H9 (cell line): ENCODE measurements at places on chromosomes 7 and 10.

- no peak overlapping the region for H3K4me3 ChIP-seq
- no peak overlapping the region for H3K27ac ChIP-seq
- H3K36me3 ChIP-seq: no peaks in the 10 kb centered on the region
Measured at GRCh38 chr7:44287488-44288380, 37.7 kb downstream of the CAMK2B start.

- H3K36me3 ChIP-seq: peaks cover 2% of the 10 kb centered on the region; the same call in 1 of the 2 replicates
- no peak overlapping the region for H3K27ac ChIP-seq
- H3K4me3 ChIP-seq: no peak overlapping the region
- DNase-seq: no peak
- no peaks in the 10 kb centered on the region for H3K27me3 ChIP-seq
Measured at GRCh38 chr10:18830277-18830676, 171.0 kb downstream of the ARL5B start.

DNA sequence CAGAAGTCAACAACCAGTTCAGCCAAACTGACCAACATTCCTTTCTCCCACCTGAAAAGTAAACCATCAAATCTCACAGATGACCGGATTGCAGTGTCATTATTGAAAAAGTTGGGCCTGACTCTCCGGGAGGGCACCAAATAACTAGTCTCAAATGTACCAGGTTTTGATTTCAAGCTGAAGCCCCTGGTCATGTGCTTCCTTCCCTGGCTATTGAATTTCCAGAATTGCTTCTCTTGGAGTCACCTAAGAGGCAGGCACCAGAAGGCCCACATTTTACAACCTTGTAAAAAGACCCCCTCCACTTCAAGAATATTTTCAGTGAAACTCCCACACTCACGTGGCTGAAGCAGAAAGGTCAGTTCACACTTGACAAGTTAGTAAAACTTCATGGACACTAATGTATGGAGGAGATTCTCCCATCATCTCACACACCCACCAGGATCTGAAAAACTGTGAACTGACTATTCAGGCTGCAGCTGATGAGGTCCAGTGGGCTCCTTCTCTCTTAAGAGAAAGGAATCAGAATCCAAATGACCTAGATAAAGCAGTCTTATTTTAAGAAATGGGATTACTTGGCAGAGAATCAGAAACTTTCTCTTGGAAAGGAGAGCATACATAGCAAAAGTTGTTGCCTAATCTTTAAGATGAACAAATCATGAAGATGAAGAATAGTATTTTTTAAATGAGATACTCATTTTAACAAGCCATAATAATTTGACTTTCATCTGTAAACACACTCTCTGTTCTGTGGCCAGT is 53.6 kb downstream of the DLD start:
- H3K27me3 ChIP-seq: no peaks in the 10 kb centered on the region
- H3K27ac ChIP-seq: no peak overlapping the region
- H3K36me3 ChIP-seq: peaks cover 2% of the 10 kb centered on the region; the same call in 1 of the 3 replicates
- H3K4me1 ChIP-seq: no peaks in the 10 kb centered on the region

DNA sequence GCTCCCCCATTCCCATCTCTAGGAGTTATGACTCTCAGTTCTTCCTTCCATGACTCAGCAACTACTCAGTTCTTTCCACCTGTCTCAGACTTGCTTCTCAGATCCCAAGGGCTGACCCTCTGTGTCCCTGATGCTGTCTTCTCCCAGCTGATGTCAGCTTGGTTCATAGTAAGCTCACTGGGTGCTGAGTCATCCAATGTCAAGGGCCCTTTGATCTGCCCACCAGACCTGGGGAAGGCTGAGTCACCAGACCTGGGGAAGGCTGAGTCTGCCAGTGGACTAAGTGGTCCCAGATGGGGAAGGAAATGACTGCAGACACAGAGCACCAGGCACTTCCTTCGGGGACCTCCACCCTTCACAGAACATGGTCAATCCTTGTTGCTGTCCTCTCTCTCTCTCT is 76.1 kb upstream of the ZEB1 start:
- H3K27me3 ChIP-seq: no peaks in the 10 kb centered on the region
- H3K27ac ChIP-seq: no peak overlapping the region
- no peaks in the 10 kb centered on the region for H3K4me1 ChIP-seq
- H3K36me3 ChIP-seq: no peaks in the 10 kb centered on the region
- peak; percentile 42 for DNase-seq
- H3K4me3 ChIP-seq: no peak overlapping the region

DNA sequence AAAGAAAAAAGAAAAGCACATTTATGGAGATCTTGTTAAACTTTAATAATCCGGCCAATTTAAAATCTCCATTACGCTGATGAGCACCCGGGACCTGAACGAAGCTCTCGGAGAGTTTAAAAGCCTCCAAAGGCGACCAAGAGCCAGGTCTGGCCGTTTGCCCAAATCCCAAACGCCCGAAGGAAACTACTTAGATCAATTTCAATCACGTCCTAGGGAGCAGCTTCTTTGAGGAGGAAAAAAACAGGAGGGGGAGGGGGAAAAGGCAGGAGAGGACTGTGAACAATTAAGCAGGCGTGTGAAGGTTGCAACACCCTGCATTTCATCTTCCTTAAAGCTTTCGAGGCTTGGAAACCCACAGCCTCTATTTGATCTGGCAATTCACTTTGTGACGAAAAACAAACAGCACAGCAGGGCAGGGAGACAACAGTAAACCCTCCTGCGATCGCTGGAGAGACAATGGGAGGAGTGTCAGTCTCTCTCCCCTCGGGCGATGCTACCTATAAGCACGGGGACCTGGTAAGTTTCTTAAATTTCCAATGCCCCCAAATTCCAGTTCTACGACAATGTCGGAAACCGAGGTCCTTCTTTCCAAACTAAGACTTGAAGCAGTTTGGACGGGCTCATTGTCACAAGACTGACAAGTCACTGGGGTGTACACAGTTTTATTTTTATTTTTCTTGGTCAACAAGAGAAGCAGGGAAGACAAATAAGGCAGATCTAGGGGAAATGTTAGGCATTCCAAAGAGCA is 1.2 kb downstream of the KLF6 start:
- peak; percentile 62 for DNase-seq
- H3K36me3 ChIP-seq: peaks cover 32% of the 10 kb centered on the region
- peaks cover 8% of the 10 kb centered on the region; the same call in 1 of the 2 replicates for H3K4me1 ChIP-seq
- peak overlapping the region; percentile 88 for H3K4me3 ChIP-seq
- H3K27ac ChIP-seq: peak overlapping the region; percentile 15

GRCh38 chr10:23363793-23364135 is 19.2 kb upstream of the C10orf67 start:
- H3K36me3 ChIP-seq: no peaks in the 10 kb centered on the region
- no peaks in the 10 kb centered on the region for H3K4me1 ChIP-seq
- no peak overlapping the region for H3K4me3 ChIP-seq

- DNase-seq: no peak
- no peaks in the 10 kb centered on the region for H3K27me3 ChIP-seq
- no peak overlapping the region for H3K4me3 ChIP-seq
- no peaks in the 10 kb centered on the region for H3K4me1 ChIP-seq
Measured at GRCh38 chr10:27680006-27680557, 65.5 kb downstream of the MKX start.

GRCh38 chr10:92544296-92544695 is 29.6 kb downstream of the IDE start:
- H3K36me3 ChIP-seq: no peaks in the 10 kb centered on the region; the same call in 1 of the 2 replicates
- no peaks in the 10 kb centered on the region for H3K27me3 ChIP-seq
- DNase-seq: no peak
- H3K4me1 ChIP-seq: no peaks in the 10 kb centered on the region; the same call in 1 of the 2 replicates

DNA sequence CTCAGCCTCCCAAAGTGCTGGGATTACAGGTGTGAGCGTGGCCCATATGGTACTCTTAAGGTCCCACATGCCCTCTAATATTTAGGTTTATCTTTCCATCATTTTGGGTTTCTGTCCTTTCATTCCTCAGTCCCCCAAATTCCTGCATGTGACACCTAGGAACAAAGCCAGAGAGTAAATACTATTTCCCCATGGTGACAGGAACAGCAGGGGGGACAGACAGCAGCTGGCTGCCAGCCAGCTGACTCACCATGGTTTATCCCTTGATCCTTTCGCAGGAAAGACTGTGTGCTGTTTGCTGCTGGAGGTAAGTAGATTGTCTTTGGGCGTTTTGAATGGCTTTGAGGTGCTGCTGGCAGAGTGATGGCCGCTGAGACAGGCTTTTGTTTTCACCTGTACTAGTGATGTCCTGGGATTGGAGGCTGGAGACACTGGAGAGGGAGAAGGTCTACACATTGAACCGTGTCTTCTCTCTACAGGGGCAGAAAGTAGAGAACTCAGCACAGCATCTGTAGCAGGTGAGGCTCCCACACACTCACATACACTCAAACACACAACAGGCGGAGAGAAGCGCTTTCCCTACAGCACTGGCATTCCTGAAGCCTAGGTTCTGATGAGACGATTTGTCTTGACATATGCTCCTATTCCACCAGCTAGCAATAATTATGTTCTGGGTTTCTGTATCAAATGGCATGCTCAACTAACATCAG is 83.7 kb upstream of the EFCAB10 start:
- H3K4me3 ChIP-seq: no peak overlapping the region
- peak; percentile 76 for DNase-seq
- no peaks in the 10 kb centered on the region for H3K27me3 ChIP-seq
- H3K27ac ChIP-seq: no peak overlapping the region

DNA sequence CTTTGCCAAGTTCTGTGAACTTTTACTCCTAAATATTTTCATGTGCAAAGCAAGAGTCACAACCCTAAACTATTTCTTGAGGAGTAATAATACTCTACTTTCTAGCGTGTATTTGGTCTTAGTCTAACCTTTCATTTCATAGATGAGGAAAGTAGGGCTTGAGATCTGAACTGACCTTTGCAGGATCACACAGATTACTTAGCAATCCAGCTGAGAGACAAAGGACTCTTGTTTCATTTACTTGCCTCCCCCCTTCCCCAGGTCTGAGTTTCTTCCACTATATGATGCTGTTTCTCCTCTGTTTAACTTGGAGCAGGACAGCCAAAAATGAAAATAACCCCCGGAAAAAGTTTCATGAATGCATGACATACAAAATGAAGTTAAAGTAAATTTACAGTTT is 75.3 kb upstream of the PTN start:
- no peak overlapping the region for H3K4me3 ChIP-seq
- H3K27me3 ChIP-seq: no peaks in the 10 kb centered on the region
- H3K36me3 ChIP-seq: no peaks in the 10 kb centered on the region; the same call in 2 of the 3 replicates
- H3K4me1 ChIP-seq: no peaks in the 10 kb centered on the region
- H3K27ac ChIP-seq: no peak overlapping the region
- DNase-seq: no peak

GRCh38 chr7:3437467-3437866 is 136.4 kb downstream of the SDK1 start:
- H3K27ac ChIP-seq: no peak overlapping the region
- no peaks in the 10 kb centered on the region for H3K27me3 ChIP-seq
- no peaks in the 10 kb centered on the region for H3K36me3 ChIP-seq
- no peak for DNase-seq
- no peak overlapping the region for H3K4me3 ChIP-seq

GRCh38 chr10:80444124-80444523 is 10.0 kb upstream of the TSPAN14 start:
- no peaks in the 10 kb centered on the region for H3K36me3 ChIP-seq
- no peak overlapping the region for H3K4me3 ChIP-seq
- H3K27ac ChIP-seq: no peak overlapping the region

DNA sequence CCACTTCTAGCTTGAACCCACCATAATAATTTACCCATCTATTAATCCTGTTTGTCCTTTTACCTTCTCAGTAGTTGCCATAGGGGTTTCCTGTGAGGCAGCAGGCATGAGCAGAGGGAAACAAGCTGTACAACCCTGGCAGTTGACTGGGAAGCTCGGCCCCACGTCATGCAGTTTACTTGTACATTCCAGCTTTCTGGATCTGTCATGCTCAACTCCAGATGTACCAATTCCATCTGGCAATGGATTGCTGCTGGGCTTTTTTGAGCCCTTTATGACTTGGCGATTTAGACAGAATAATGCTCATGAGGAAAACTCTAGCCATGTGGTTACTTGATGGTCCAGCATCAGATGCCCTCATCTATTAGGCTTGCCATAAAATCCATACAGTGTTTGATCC is 112.5 kb downstream of the GNAI1 start:
- H3K27ac ChIP-seq: no peak overlapping the region
- H3K4me1 ChIP-seq: no peaks in the 10 kb centered on the region
- H3K36me3 ChIP-seq: no peaks in the 10 kb centered on the region
- H3K4me3 ChIP-seq: no peak overlapping the region

- no peak overlapping the region for H3K27ac ChIP-seq
- no peaks in the 10 kb centered on the region for H3K27me3 ChIP-seq
- DNase-seq: peak; percentile 56
- no peaks in the 10 kb centered on the region for H3K36me3 ChIP-seq
Measured at GRCh38 chr7:105934572-105935185, 28.4 kb upstream of the CDHR3 start.

- no peaks in the 10 kb centered on the region for H3K27me3 ChIP-seq
- DNase-seq: no peak
- no peak overlapping the region for H3K4me3 ChIP-seq
- no peaks in the 10 kb centered on the region for H3K4me1 ChIP-seq
- peaks cover 37% of the 10 kb centered on the region for H3K36me3 ChIP-seq
Measured at GRCh38 chr10:21702633-21703111, 168.6 kb downstream of the MLLT10 start.

DNA sequence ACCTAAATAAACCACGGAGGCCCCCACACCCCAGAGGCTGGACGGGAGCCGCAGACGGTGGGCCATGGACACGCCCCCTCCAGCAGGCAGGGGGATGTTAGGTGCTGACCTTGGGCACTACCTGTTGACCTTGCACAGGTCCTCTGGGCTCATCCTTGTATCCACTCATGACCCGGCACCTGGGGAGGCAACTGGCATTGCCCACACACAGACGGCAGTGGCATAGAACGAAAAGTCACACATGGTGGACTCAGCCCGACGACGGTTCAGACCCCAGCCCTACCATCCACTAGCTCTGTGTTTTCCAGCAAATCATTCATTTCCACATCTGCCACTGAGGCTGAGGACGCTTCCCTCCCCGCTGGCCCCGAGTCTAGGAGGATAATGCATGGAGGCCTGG is 247.7 kb upstream of the PPP2R2D start:
- H3K27me3 ChIP-seq: no peaks in the 10 kb centered on the region
- no peak for DNase-seq
- H3K4me3 ChIP-seq: no peak overlapping the region

DNA sequence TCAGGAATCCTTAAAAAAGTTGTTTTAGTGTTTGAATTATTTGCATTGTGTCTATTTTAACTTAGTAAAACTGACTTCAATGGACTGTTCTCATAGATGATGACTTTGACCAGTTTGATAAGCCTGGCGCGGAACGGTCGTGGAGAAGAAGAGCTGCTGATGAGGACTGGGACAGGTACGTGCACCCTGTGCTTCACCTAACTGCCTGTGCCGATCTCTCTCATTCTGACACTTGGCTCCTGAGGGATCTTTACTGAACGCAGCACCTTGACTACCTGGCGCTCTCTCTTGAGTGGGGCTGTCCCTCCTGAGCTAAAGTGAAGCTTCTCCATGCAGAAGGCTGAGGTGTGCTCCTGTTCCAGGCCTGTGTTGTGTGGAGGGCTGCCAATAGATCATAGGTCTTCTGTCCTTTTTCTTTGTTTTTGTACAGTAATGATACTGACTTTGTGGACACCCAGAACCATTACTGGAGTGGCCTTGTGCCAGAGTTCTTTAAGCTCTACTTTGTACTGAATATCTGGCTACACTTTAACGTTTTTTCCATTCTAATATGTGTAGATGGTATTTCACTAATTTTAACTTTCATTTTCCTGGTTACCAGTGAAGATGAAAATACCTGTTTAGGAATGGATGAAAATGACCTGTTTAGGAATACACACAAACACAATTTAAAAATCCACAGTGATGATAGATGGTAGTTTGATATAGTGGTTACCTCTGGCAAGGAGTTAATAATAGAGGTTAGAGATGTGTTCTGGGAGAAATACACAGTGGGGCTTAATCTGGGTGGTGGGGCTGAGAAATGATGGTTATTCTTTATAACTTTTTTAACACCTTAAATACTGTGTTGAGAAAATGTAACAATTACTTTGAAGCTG is 20.9 kb downstream of the RBM33 start:
- H3K36me3 ChIP-seq: peaks cover 14% of the 10 kb centered on the region
- H3K27ac ChIP-seq: no peak overlapping the region
- no peak overlapping the region for H3K4me3 ChIP-seq
- no peaks in the 10 kb centered on the region for H3K27me3 ChIP-seq
